CD4-positive, alpha-beta T cell treated with Interleukin-12 subunit alpha and Interleukin-12 subunit beta, for 1 hour (primary cell): ENCODE measurements at places on chromosomes 16 and 17.

GRCh38 chr17:58318627-58319172 is 9.9 kb downstream of the TSPOAP1 start:
- no peak for DNase-seq

DNA sequence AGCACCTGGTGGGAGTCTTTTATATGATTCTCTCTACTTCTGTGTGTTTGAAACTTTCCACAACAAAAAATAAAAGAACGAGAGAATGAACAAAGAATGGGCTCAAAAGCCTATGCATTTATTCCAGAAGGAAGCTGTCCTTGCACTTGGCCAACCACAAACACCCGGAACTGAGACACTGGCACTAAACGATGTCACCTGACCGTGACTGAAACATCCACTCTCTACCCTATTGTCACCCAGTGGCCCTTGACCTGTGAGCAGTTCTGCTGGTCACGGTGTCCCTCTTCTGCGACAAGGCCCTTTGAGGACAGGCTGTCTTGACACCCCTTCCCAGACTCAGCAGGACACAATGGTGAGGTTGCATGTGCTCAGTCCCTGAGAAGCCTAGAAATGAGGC is 56.6 kb downstream of the TEKT5 start:
- DNase-seq: no peak

GRCh38 chr17:35841505-35841904 is 27.2 kb downstream of the HEATR9 start:
- DNase-seq: no peak

DNA sequence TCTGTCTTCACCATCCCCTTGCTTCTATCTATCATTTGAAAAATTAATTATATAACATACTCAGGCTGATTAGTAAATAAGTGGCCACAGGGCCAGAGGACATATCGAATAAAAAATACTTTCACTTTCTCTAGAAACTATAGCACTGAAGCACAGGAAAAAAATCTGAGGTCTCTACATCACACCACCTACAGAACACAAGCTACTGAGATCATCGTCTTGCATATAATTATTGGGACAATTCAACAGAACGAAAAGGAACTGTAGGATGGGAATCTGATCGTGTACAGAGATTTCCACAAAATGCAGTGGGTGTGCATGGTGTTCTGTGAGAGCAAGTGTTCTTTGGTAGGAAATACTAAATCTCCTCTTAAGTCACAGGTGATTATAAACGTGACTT is 289.6 kb upstream of the ERCC4 start:
- no peak for DNase-seq

DNA sequence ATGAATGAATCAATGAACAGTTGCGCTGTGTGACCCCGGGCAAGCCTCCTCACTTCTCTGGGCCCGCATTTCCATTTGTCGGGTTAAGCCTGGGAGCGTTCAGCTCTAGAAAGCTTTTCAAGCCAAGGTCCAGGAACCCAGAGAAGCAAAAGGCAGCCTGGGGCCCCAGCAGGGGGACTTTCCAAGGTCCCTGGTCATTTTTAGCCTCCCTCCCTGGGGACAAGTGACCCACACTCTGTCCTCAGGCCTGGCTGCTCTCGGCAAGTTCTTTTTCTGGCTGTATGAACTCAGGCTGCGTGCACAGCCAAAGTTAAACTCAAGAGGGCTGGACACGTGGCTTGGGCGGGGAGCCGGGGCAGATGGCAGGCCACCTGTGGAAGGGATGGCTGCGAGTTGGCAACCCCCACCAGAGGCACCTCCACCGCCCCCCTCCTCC is 41.4 kb upstream of the CIBAR2 start:
- DNase-seq: no peak

DNA sequence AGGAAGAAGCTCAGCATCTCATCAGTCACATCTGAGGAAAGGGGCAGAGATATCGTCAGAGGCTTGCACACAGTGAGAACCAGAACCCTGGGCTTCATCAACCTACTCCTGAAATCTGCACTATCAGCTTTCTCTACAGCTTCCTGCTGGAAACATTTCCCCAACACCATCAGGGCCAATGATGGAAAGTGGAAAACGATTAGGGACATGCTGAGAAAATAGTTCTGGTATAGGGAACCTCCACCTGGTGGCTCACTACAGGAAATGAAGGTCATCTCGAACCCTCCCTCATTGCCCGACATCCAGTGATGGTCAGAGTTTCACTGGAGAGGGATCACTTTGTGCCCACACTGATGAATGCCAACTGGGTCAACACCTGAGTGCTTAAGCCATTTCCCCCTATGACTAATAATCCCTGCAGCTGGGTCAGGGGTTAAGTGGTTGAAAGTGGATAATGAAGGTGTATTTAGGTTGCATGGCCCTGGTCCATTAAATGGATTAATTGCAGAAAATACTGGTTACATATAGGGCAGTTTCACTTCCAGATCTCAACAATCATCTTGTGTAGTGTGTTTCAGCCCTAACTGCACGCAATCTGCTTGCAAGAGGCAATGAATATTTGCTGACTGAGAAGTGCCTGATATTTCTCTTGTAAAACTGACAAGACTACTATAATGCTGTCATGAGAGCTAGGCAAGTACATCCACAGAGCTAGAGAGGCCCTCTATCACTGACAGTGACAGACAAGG is 43.1 kb upstream of the GSG1L start:
- DNase-seq: no peak

DNA sequence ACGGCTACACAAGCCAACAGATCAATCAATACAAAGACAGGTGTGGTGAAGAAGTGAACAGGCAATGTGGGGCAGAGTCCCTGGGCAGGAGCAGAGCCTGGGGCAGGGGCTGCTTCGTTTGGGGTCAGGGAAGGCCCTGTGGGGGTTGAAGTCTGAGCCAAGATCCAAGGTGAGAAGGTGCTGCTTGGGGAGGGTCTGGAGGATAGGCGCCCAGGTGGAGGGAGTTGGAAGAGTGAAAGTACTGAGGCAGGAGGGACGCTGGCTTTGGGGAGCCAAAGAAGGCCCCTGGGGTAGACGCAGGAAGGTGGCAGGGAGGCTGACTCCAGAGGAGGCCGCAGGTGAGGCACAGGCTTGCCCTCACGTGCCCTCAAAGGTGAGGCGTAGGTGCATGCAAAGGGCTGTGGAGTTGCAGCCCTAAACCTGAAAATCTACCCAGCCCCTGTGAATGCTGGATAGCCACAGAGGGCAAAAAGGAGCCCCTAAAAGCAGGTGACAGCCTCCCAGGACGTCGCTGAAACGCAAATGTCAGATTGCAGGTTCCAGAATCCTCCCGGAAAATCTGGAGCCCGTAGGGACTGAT is 33.3 kb downstream of the WFDC1 start:
- no peak for DNase-seq

DNA sequence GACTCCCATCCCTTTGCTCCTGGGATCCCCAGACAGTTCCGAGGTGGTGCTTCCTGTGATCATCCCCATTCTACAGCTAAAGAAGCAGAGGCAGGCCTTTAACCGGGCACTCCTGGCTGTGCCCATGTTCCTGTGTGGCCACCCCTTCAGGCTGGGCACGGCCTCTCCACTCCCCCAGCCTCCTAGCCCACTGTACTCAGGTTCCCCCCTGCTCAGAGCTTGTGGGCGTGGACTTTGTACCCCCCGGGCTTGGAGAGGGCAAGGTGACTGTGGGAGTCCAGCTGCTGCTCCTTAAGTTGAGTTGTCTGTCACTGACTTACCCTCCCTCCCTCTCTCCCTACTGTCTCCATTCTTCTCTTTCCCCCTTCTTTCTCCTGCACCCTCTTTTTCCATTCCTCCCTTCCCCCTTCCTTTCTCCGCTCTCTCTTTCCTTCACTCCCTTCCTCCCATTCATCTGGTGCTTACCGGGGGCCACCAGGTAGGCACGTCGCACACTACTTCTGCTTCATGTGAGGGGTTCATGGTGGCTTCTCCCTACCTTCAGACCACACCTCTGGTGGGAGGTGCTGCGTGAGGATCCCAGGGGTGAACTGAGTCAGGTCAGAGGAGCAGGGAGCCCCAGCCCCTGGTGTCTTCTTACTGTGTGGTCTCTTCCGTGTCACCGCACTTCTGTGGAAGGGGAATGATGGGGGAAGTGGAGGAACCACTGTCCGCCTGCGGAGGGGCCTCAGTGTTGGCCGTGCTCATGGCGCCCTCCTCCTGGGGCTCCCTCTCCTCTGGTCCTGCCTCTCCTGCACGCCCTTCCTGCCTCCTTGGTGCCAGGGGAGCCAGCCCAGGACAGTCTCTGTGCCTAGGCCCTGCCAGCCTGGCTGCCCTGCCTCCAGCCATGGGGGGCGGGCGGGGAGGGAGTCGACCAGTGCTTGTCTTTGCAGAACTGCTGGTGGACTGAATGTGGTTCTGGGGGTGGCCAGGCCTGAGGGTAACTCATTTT is 29.7 kb downstream of the CMIP start:
- DNase-seq: no peak

DNA sequence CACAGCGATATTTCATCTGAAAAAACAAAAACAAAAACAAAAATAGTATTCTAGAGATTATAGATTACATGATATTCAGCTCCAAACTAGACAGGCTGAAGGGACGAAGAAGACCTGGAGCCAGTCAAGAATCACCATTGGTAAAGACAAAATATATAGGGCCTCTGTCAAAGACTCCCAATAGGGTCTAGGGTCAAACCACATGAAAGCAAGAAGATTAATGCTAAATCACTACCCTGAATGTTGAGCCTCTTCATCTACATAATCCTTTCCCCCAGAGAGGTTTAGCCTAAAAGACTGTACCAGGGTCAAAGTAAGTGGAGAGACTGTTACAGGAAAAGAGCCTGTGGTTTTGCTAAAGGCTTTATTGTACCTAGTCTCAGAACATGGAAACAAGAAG is 10.8 kb upstream of the NME1 start:
- DNase-seq: no peak

DNA sequence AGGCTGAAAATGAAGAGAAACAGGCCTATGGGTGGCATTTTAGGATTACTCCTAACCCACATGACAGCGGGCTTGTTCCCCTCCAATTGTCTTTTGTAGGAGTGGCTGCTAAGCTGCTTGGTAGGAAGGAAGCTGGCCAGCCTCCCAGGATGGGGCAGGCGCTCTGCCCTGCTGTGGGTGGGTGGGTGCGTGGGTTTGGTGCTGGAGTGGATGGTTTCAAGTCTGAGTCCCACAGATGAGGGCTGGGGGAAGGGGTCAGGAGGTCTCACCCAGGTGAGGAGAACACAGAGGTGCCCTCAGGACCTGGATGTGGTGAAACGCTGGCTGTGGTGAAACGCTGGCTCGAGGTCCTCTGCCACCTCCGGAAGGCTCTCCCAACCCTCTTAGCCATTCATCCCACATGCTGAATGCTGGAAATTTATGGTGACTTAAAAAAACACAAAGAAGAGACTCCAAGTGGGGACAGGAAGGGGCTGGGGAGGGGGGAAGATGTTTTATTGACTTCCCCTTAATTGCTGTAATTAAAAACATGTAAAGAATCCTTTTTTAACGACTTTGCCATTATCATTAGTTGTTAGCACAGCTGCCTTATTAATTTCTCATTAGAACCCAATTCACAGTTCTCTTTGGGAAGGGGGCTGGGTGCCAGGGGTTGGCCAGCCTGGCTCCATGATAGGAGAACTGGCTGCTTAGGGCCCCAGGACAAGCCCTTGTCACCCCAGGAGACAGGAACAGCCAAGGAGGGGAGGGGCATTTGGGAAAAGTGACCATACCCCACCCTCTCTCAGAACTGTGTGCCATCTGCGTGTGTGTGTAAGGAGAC is 153.5 kb upstream of the CDC42EP4 start:
- DNase-seq: no peak
